ENCODE measurements at places on chromosomes 5 and 9.

DNA sequence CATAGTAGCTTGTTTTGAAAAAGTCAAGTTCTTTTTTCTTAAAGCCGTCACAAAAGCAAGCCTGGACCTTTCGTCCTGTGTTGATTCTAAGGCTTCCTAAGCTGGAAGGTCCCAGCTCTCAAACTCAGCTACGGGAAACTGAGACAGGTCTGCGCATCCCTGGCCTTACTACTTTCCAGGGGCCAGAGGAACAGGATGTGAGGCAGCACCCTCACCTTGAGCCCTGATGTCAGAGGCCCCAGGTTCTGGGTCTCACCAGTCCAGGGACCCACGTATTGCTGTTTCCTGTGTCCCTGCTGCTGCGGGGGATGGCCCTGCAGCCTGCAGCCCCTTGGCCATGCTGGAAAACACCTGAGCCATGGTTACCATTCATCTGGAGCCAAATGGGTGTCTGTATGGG lies 123.9 kb downstream of the COL23A1 start:
- DNase-seq, result no peak

- no peak for DNase-seq
These were observed 237.4 kb upstream of the DMAC1 start for GRCh38 chr9:8036914-8037524.

DNA sequence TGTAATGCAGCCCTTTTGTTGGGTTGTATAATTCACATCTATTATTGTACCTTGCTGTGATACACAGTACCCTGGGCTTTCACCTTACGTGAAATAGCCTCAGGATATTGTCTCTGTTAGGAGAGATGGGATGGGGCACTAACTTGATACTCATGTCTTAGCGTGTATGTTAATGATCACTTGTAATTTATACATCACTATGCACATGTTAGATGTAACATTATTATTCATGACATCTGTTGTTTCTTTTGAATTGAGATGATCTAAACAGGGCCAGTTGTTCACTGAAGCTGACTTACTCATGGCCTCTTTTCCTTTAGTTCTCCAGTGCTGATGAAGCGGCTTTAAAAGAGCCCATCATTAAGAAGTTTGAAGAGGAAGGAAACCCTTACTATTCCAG lies 65.2 kb downstream of the MCCC2 start:
- no peak for DNase-seq

DNA sequence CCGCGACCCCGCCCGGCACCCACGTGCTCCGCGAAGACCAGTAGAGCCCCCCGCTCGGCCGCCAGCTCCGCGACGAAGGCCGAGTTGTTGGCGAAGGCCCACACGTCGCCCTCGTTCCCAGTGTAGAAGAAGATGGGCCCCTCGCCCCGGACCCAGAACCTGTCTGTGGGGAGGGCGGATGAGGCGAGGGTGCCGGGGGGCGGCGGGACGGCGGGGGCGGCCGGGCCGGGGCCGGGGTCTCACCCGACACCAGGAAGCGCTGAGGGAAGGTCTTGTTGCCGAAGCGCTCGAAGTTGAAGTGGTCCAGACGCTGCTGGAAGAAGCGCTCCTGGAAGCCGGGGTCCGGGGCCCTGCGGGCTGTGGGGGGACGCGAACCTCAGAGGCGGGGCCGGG lies 317 bp downstream of the DPP7 start:
- no peak for DNase-seq

DNA sequence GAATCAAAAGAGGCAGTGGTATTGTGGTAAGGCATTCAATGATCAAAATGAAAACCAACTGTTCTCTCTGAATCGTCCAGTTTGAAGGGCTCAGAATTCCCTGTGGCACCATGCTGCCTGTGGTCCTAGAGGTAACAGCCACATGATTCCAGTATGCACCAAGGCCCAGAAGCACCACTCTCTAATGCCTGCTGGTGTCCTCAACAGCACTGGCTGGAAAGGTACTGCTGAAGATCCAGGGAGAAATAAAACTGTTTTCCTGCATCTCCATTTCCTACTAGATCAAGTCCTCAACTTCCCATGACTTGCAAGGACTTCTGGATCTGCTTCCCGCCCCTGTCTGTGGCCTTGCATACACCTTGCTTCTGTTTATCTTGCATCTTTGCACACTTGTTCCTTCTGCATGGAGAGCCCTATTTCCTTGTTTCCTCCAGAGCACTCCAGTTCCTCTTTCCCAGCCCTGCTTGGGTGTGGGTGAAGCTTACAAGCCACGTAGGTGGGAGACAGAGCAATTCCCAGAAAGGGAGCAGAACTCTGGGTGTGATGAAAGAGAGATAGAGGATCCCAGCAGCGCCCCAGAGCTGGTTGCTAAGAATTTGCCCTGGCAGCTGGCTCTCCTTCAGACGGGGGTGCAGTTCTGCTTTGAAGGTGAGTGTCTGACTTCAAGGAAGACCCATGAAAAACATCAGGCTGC lies 41.0 kb upstream of the EQTN start:
- DNase-seq, result no peak

GRCh38 chr5:35956429-35956828 lies 18.0 kb upstream of the CAPSL start:
- no peak for DNase-seq

- no peak for DNase-seq
These were observed 13.2 kb downstream of the ENG start for GRCh38 chr9:127841087-127841835.

All from stimulated activated CD4-positive, alpha-beta T cell treated with anti-CD3 and anti-CD28 coated beads, Interleukin-15, amount 100 ng/mL, for 48 hours (primary cell).